ENCODE measurements at places on chromosomes 6 and 20. TPM values are rescaled to one million over a fixed set of nuclear protein-coding genes. Genes with fewer than 3 reads are reported as not detected.
A peak's percentile ranks its signal among the peaks of the same experiment; 100 is the strongest.

DNA sequence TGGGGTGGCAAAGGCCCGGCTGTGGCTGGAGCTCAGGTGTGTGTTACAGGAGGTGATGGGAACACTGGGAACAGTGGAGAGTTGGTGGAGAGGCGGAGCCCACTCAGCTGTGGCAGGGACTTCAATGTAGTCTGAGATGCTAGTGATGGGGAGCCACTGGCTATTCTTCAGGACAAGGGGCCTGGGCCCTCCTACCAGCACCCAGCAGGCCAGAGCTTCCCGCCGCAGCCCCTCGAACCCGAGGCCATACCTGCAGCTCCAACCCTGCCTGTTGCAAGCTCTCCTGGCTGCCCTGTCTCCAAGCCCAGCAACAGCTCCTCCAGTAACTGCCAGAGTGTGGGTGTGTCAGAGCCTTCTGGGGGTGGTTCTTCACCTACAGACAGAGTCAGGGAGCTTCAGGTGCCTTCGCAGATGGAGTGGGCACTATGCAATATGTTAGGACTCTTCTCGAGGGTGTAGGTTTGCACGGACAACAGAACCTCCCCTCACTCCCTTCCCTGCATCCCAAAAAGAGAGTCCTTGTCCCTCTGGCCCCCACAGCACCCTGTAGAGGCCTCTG, 146.2 kb upstream of the MLN start:
- DNase-seq: no peak

DNA sequence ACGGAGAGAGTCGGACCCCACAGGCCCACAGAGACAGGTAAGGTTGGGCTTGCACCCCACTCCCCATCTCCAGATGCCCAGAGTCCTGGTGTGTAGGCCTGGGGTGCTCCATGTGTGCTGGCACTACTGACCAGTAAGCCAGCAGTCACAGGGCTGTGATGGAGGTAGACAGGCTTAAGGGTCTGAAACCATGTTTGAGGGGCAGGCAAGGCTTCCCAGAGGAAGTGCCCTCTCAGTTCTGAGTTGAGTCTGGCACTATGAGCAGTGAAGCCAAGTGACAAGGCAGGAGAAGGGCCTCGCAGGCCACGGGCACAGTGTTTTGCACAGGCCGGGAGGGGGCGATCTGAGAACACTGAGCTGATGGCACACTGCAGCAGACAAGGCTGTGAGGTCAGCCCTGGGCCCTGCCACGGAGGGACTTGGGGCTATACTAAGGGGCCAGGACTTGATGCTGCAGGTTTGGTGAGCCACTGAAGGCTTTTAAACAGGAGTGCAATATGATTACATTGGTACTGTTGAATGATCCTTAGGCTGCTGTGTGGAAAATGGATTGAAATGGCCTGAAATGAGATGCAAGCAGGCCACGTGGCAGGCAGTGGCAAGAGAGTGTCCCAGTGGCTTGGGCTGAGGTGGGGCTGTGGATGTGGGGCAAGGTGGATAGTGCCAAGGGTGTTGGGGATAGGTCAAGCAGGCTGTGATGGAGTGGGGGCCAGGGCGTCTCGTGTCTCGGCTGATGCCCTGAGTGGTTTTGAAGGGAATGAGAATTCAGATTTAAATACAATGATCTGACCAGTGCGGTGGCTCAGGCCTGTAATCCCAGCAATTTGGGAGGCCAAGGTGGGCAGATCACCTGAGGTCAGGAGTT, 20.3 kb downstream of the TTBK1 start:
- DNase-seq: peak; percentile 83

GRCh38 chr6:124873066-124873410, 89.2 kb upstream of the RNF217 start:
- DNase-seq: no peak

DNA sequence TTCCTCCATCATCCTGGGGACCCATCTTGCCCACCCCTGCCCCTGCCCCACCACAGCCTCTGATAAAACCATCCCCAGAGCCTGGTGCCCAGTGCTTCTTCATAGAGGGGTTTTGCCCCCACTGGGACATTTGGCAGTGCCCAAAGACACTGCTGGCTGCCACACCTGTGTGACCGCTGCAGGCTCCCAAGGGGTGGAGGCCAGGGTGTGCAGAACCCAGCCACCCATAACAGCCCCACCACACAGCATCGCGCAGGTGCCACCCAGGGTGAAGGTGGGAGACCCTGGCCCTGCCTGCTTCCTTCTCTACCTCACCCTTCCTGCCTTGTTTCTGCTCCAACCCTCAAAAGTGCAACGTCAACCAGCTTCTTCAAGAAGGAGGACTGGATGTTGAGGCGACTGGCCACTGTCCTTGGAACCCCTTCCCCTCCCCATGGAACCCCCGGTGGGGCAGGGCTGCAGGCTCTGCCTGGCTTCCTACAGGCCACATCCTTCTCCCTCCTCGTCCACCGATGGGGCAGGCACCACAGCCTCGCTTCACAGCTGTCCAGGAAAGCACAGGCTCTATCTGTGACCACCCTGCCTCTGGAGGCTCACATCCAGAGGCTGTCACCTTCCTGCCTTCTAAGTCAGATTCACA, 79.2 kb upstream of the MPC1 start:
- DNase-seq: no peak

DNA sequence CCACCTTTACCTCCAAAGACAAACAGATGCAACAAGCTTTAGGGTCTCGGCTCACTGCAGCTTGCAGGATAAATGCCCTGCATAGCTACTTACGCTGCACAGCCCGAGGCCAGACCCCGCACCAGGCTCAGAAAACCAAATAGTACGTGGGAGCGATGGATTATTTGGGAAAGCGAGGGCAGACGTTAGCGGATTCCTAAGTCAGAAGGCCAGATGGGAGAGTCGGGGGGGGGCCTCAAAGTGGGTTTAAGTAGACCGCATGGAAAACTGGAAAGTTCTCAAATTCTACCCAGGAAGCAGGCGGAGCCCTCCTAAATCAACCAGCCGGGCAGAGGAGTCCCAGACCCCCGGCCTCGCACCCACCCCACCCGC, 382 bp downstream of the SFT2D1 start:
- no peak for DNase-seq

- no peak for DNase-seq
Observed at GRCh38 chr6:87875781-87876180, 171.9 kb upstream of the SPACA1 start.

DNA sequence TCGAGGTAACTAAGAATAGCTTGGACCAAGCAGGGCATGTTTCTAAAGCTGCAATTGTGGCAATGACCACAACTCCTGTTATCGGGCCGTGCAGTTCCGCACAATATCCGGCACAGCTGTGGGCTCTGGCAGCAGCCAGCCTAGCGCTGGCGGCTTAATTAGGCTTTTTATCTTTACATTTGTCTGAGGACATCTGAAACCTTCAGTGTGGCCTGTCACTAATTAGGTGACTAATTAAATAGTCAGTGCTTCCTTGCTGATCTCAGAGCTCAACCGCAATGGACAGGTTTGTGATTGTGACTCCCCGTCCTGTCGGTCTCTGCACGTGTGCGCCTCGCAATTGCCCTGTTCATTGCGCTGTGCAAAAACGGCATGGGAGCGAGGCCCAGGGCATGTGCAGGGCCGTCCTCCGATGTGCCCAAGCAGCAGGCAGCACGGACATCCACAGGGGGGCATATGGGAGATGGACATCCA, 134.8 kb upstream of the INSM1 start:
- DNase-seq: no peak

ZNF831 gene
- 0.56 TPM for total RNA-seq

BCKDHB gene
- total RNA-seq: 15.3 TPM

Measured in endothelial cell (in vitro differentiated cells).